Thymus (tissue), 14 donors: ENCODE measurements at places on chromosomes 1 and 21. TPM values are rescaled to one million over a fixed set of nuclear protein-coding genes. Genes with fewer than 3 reads are reported as not detected.

AMY1A gene
- 1.9 TPM for polyA plus RNA-seq

LRRC3 gene
- polyA plus RNA-seq: 0.55 TPM

PCSK9 gene
- polyA plus RNA-seq: 0.05 TPM

TLCD4 gene
- 0.71 TPM for polyA plus RNA-seq

KDF1 gene
- polyA plus RNA-seq: 6.8 TPM

FALEC gene
- 0.16 TPM for polyA plus RNA-seq

MIXL1 gene
- 0.30 TPM for polyA plus RNA-seq

STXBP3 gene
- 85.6 TPM for polyA plus RNA-seq

ABCG1 gene
- 28.8 TPM for polyA plus RNA-seq

ZCCHC17 gene
- polyA plus RNA-seq: 35.4 TPM

CLEC20A gene
- polyA plus RNA-seq: 0.39 TPM

RPTN gene
- 3.2 TPM for polyA plus RNA-seq

PIGC gene
- 41.0 TPM for polyA plus RNA-seq

FCAMR gene
- 0.43 TPM for polyA plus RNA-seq

MAP10 gene
- polyA plus RNA-seq: 5.6 TPM

PDE4B gene
- polyA plus RNA-seq: 10.9 TPM

AK4 gene
- 11.5 TPM for polyA plus RNA-seq

SLFNL1 gene
- 0.82 TPM for polyA plus RNA-seq

AZIN2 gene
- polyA plus RNA-seq: 4.2 TPM

SEMA6C gene
- polyA plus RNA-seq: 24.3 TPM

FAM110D gene
- 2.4 TPM for polyA plus RNA-seq

S100A5 gene
- polyA plus RNA-seq: 0.87 TPM

NTNG1 gene
- polyA plus RNA-seq: 1.6 TPM

STPG1 gene
- 3.5 TPM for polyA plus RNA-seq

LSS gene
- polyA plus RNA-seq: 14.9 TPM

LENEP gene
- polyA plus RNA-seq: 0.16 TPM

CCDC190 gene
- polyA plus RNA-seq: 0.32 TPM

OR6F1 gene
- not detected for polyA plus RNA-seq

ILF2 gene
- 91.2 TPM for polyA plus RNA-seq

CYP2J2 gene
- polyA plus RNA-seq: 2.8 TPM

AJAP1 gene
- polyA plus RNA-seq: 0.16 TPM

S100A4 gene
- polyA plus RNA-seq: 305 TPM

PADI3 gene
- polyA plus RNA-seq: 0.27 TPM

TMPRSS2 gene
- 2.5 TPM for polyA plus RNA-seq

NR1I3 gene
- 0.14 TPM for polyA plus RNA-seq

NCSTN gene
- 40.0 TPM for polyA plus RNA-seq

CMPK1 gene
- polyA plus RNA-seq: 112 TPM

CCDC27 gene
- 0.02 TPM for polyA plus RNA-seq

LEFTY1 gene
- polyA plus RNA-seq: 1.2 TPM

XCL2 gene
- 6.1 TPM for polyA plus RNA-seq

CREG1 gene
- polyA plus RNA-seq: 179 TPM

DLGAP3 gene
- polyA plus RNA-seq: 0.23 TPM

ZFP69 gene
- polyA plus RNA-seq: 9.5 TPM

FAM43B gene
- 0.32 TPM for polyA plus RNA-seq

ZNF281 gene
- polyA plus RNA-seq: 10.7 TPM

BLACAT1 gene
- 0.14 TPM for polyA plus RNA-seq

AMIGO1 gene
- polyA plus RNA-seq: 2.3 TPM

APOBEC4 gene
- 0.02 TPM for polyA plus RNA-seq
